ENCODE measurements at places on chromosomes 7 and 10.

DNA sequence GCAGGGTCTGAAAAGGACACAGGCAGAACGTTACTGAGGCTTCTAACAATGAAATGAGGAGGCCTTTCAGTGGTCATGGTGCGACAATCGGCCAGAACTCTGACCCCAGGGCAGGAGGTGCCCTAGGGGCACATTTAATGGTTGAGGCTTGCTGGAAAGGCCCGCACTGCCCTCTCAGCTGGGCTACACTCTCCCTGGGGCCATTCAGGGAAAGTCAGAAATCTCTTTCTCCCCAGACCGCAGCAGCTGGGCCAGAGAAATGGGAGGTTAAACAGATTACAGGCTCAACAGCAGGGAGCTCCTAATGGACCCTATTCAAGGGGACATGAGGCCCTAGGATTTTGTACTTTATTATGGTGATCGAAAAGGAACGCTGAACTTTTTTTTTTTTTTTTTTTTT lies 85.6 kb upstream of the FGFR2 start:
- DNase-seq, result no peak

GRCh38 chr7:20470726-20471125 lies 140.0 kb downstream of the ITGB8 start:
- DNase-seq, result no peak

DNA sequence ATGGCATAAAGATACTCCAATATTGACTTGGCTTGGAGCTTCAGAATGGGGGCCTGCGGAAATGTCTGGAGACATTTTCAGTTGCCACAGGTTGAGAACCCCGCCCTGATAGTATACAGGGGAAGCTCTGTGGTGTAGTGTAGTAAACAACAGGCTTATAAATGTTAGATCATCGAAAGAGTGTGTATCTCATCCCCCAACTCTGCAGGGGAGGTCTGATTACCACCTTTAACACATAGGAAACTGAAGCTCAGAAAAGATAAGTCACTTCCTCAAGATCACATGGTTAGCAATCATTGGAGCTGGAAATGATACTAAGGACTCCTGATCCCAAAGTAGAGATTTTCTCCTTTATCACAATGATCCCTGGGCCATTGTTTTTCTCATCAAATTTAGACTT lies 144.5 kb upstream of the BMPER start:
- no peak for DNase-seq

DNA sequence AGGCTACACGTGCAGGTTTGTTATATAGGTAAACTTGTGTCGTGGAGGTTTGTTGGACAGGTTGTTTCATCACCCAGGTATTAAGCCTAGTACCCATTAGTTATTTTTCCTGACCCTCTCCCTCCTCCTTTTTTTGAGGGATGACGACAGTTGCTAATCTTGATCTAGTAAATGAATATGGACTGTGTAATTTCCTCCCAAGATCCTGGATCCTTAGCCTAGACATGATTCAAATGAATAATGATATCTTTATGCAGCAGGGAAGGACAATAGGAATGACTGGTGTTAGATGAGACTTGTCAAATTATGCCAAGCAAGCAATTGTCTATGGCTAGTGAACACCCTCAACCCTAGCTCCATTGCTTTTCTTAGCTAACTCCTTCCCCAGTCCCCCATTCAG lies 156.2 kb downstream of the PLPP4 start:
- DNase-seq, result no peak

DNA sequence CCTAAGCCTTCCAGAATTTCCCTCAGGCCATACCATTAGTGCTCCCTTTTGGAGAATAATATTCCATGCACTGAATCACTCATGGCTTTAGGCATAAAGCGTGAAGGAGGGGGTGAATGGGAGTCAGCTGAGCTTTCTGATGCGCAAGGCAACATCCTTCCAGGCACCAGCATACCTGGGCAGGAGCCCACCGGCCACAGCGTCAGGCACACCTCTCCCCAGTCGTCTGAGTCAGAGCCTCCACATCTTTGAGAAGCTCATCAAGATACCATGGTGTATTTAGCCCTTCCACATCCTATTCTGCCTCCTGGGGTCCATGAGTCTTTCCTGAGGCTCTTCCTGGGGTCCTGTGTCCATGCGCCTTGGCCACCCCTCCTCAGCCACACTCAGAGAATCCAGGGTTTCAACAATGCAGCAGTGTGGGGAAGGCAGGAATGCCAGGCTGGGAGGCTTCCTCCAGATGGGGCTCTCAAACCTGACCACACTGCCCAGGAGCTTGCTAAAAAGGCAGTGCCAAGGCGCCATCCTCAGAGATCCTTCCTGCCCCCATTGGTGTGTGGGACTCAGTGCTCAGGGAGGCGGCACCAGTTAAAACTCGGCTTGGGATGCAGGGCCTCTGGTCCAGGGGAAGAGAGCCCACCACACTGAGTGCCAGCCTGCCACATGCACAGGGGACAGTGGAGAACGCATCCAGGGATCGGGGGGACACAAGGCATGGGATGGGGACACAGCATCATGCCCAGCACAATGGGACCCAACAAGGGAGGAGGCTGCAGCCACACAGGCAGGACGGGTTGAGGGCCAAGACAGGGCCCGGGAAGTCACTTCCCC lies 31.6 kb downstream of the RASGEF1A start:
- DNase-seq, result no peak

- DNase-seq, result no peak
Observed at GRCh38 chr7:132073920-132074589, 502.2 kb downstream of the PLXNA4 start.

DNA sequence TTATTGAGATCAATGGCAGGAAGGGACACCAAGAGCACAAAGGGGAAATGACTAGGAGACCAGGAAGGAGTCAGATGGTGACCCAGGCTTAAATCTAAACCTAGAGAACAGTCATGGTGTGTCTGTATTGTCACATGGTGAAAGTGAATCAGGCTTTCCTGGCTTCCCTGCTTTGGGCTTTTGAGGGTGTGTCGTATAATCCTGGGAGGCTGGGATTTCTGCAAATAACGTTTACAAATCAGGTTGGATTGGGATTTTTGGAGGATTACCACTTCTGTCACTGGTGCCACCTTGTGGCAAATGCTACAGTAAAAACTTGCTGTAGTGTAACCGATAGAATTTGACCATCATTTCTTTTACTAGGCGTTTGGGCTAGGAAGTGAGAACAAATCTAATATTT lies 502.6 kb downstream of the NRG3 start:
- no peak for DNase-seq

- peak; percentile 50 for DNase-seq
Observed at GRCh38 chr10:80411267-80411668, 2.9 kb downstream of the PRXL2A start.

GRCh38 chr7:18278316-18278715 lies 217.2 kb upstream of the HDAC9 start:
- DNase-seq, result no peak

GRCh38 chr10:86958116-86958900 lies at the start of gene SNCG:
SNCG (plus strand) TSS chr10:86958599; CDS start chr10:86958698, 99 bp downstream.
- DNase-seq, result peak; percentile 78

DNA sequence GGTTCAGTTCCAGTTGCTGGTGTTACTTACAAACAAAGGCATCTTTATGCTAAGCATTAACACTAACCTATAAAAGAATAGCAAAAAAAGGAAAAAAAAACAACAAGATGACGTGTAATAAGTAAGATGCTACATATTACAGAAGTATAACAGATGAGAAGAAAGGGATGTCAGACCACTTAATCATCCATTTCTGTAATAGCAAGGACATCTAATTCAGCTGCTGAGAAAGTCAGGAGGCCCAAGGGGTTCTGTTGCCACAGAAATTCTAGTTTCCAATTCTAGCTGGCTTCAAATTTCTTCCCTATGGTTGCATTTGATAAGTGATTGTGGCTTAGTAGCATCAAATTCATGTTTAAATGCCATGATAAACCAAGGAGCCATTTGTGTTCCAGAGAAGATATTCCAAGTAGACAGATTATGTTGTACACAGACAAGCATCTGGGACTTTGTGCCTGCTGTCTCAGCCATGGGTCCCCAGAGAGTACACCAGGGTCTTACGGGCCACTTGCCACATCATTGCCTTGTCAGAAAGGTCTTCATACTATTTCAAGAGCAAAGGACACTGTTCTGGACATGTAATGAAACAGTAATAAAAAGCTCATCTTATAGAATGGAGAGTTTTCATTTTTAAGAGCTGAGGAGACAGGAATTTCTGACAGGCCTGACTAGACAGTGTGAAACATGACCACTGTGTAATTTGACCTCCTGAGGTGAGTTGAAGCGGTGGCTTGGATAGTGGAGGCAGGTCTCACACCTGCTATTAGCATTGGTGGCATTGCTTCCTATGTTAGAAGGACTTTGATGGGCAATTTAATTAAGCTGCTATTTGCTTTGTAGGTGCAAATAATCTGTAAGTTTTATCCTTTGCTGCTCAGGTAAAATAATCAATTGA lies 4.2 kb upstream of the ASB4 start:
- no peak for DNase-seq

DNA sequence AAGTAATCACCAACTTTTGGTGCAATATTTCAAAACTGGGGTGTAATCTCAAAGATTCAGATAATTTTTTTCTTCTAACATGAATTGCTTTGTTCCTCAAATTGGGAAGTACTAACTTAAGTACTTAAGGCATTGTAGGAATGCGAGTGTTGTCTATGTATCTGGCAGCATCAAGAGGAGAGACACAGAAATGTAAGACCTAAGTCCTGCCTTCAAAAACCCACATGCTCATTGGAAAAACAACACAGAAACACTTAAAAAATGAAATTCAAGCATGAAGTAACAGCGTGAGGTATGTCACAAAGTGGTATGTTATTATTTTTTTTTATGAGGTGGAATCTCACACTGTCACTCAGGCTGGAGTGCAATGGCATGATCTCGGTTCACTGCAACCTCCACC lies 288.5 kb downstream of the ZEB1 start:
- no peak for DNase-seq

DNA sequence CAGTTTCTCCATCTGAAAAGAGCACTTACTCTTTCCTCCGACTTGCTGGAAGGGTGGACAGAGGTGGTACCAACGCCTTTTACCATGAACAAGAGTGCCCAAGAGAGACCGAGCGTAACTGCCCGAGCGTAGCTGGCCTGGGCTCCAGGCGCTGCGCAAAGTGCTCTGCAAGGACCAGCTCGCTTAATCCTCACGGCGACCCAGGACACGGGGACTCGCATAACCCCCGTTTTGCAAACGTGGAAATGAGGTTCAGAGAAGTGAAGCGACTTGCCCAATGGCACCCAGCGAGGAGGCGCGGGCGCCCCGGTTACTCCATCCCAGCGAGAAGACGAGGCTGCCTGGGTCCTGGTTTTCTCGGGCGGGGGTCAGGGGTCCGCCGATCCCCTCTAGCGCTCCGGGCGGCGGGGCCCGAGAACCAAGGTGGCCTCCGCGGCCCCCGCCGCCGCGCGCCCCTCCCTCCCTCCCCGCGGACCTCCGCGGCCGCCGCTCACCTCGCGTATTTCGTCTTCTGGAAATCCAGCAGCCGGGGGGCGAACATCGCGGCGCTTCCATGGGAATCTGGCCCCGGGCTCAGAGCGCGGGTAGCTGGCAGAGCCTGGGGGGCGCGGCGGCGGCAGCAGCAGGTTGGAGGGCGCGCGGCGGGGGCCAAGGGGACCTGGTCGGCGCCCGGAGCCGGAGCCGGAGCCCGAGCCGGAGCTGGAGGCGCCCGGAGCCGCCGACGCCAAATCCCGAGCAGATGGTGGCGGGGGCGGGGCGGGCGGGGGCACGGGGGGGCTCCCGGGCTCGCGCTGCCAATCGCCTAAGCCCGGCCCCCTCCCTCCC lies at the start of gene MMD2:
TSS of gene MMD2 (minus strand) at position 711 of the 825 bp plus-strand sequence. CDS start at position 541, 170 bp downstream.
- peak; percentile 43 for DNase-seq

GRCh38 chr7:7862393-7862792 lies 106.2 kb upstream of the GLCCI1 start:
- DNase-seq, result no peak

DNA sequence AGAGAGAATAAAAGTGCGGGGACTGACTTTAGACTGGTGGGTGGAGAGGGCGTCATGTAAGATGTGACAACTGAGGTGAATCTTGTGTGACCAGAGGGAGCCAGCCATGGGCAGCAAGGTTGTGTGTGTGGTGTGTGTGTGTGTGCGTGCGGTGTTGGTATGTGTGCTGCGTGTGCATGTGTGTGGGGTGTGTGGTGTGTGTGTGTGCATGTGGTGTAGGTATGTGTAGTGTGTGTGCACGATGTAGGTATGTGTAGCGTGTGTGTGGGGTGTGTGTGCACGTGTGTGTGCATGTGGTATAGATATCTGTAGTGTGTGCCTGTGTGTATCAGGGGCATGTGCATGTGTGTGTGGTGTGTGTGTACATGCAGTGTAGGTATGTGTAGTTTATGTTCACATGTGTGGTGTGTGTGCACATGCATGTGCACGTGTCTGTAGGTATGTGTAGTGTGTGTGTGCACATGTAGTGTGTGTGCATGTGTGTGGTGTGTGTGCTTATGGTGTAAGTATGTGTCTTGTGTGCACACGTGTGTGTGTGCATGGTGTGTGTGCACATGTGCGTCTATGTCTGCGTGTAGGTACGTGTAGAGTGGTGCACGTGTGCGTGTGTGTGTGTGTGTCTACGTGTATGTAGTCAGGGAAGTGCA lies 312.3 kb upstream of the MKI67 start:
- DNase-seq, result no peak

DNA sequence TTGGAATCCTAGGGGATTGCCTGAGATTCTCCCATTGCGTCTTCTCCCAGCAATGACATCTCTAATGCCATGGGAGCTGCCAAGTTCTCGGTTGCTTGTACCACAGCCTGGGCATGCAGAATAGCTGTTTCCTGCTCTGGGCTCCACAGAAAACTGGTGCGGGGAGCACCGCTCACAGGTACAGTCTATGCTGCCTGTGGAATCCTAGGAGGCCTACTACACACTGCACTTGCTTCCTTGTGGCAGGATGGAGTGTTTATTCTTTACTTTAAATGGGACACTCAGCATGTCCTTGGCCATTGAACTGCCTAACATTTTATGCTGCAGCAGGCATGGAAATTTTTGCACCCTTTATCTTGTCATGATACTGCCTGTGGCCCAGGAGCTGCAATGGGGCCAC lies 378.8 kb upstream of the SHH start:
- DNase-seq, result no peak

DNA sequence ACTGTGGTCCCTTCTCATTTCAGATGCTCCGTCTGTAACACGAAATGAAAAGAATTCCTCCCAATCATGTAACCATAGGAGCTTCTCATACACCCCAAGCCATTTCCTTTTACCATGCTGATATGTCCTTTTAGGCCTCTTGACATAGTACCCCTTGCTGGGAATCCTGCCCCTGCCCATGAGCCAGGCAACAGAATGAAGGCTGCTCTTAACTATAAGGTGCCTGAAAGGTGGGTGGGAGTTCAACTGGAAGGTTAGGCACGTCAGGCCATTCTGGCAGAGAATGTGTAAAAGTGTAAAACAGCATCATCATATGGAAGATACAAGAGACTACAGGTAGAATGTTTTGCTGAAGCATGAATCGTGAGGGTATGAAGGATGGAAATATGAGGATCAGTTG lies 22.5 kb downstream of the IL2RA start:
- no peak for DNase-seq

GRCh38 chr10:91545384-91545783 lies 87.5 kb downstream of the PPP1R3C start:
- DNase-seq, result no peak

DNA sequence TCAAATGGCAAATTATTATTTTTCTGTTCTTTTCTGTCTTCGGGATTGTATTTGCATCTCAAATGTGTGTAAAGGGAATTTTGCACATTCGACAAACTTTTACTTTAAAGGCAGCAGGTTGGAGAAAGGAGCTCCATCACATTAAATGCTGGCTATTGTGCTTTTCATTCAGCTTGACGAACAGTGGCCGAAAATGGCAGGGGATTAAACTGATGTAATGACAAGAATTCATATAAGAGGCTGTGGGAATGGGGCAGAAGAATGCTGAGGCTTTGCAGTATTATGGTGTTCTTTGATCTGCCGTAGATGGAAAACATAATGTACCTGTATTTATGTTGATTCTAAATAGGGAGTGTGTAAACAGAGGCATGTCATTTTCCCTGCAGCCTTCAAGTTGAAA lies 376.0 kb downstream of the LRMDA start:
- no peak for DNase-seq
